ENCODE measurements at places on chromosomes 7 and 10.

- no peak for DNase-seq
Measured at GRCh38 chr10:119706521-119707278, 19.1 kb upstream of the INPP5F start.

DNA sequence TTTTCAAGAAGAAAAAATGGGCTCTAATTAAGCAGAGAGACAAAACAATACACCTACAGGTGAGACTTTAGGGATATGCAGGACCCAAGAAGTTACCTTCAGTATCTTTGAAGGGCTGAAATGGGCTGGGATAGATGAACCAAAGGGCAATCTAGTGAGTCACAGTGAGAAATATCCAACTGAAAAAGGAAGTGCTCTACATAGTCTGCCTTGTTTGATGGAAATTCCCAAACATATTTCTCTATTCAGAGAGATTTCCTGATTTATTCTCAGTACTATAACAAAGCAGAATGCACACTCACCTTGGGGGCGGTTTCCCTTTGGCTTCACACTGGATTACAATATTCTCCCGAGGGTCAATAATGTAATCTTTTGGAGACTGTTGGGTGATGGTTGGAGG is 104.1 kb upstream of the LAMB4 start:
- DNase-seq, result no peak

- peak; percentile 96 for DNase-seq
Measured at GRCh38 chr7:76393116-76394031, 16.1 kb downstream of the SSC4D start.

DNA sequence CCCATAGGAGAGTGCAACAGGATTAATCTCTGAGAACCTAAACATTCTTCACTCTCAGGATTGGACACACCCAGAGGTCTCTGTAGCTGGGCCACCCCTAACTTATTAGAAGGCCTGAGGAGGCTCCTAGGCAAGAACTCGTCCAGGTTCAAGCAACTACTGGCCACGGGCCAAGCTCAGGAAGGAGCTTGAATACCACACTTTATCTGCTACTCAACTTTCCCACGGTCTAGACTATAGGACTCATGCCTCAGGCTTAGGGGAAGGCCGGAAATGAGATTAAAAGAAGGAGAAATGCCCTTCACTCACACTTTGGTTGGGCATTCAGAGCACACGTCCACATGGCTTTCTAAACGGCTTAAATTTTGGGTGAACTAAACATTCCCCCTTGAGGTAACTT is 142.8 kb upstream of the PHYHIPL start:
- DNase-seq, result no peak

GRCh38 chr10:86294346-86295265 is 72.0 kb downstream of the GRID1 start:
- no peak for DNase-seq

GRCh38 chr10:131815266-131816156 is 85.3 kb upstream of the PPP2R2D start:
- DNase-seq, result no peak

DNA sequence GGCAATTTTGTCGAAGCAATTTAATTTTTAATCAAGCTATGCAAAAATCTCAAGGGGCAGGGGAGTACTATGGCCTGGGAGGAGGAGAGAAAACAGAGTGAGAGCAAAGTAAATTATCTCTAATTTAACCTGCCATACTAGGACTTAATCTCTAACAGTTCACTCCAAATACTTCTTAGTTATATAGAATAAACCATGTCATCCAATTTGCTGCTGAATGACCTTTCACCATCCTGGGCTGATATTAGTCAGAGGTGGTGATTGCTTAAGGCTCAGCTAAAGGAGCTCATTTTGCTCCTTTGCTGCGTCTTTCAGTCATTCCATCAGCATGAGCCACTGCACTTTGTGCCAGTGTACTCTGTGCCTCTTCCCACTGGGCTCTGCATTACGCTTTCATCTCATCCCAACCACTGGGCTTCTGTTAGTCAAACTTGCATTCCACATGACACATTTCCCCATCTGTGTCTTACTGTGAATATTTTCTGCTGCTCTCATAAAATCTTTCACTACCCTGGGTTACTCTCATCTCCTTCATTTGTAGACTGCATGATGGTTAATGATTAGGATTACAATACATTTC is 84.3 kb downstream of the CD36 start:
- no peak for DNase-seq

DNA sequence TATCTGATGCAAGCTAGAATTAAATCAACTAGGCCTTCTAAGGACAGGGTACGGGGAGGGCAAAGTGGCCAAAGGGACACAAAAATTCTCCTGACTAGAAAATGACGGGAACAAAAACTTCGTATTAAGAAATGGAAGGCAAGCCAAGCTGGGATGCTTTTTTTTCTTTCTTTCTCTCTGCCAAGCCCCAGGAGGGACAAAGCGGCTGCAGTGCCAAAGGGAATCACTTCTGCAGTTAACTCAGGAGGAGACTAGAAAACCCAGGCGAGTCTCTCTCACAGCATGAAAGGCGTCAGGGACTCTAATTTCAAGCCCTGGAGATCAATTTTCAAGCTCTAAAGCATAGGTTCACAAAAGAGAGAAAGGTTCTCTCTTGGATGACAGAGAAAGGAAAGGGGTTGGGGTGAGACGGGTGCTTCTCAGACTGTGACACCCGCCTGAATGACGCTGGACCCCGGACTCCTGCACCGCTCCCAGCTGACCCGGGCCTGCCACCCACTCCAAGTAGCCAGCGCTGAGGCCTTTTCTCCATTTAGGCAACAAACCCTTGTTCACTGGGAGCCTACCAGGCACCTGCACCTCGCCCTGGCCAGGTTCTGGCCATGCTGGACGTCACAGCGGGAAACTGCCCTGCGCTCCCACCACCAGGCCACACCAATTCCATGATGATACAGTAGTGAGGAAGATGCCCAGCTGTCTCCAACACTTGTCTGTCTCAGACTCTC is 56.5 kb downstream of the KIAA1549 start:
- DNase-seq, result no peak

DNA sequence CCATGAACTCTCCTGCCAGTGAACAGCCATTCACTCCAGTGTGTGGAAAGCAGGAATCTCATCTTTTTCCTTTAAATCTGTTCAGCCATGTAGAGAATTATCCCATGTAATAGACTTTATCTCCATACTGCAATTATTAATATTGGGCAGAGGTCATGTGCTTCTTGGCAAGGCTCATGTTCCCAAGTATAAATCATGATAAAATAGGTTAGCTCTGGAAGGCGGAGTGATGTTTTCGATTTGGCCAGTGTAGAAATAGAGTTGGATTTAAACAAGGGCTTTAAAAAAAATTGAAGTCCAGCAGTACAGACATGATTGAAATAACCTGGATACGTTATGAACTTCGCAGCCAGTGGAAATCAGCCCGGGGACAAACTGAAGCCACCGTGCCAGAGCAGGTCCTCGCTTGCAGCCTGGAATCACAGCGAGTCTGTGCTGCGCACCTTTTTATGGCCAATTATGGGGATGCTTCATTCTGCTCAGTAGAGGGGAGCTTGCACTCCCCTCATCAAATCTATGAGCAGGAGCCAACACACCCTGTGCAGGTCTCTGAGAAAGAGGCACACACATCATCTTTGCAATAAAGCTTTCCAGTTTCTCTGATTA is 654.0 kb upstream of the MKI67 start:
- DNase-seq, result no peak

DNA sequence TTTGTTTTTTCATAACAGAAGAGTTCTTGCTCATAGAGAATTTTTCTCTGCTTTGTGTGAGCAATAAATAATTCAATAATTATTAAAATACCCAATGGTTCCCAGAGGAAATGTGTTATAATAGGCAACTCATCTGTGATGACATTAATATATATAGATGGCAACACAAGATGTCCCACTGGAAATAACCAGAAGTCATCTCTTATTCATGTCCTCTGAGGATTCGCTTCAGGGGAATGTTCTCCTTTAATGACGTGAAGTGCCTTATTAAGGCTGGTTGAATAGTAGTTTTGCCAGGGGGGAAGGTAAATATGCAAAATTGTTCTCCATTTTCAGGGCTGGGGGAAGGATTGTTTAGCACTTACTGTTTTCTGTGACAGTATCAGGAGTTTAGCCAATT is 3.1 kb downstream of the SLC39A12 start:
- DNase-seq, result no peak

GRCh38 chr10:88092973-88093372 is 229.5 kb downstream of the PTEN start:
- DNase-seq, result no peak

GRCh38 chr10:12846718-12847117 is 154.8 kb downstream of the CCDC3 start:
- no peak for DNase-seq

DNA sequence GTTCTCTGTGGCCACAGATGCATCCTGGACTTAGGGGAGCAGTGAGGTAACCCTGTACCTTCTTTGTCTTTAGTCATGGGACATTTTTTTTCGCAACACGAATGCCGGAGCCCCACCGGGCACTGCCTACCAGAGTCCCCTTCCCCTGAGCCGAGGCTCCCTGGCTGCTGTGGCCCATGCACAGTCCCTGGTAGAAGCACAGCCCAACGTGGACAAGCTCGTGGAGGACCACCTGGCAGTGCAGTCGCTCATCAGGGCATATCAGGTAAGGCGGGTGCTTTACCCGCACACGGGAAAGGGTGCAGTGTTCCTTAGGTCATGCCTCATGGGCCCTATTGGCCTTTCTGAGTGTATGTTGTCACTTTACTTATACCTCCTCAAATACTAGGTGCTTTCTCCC is 38.8 kb downstream of the OGDH start:
- no peak for DNase-seq

DNA sequence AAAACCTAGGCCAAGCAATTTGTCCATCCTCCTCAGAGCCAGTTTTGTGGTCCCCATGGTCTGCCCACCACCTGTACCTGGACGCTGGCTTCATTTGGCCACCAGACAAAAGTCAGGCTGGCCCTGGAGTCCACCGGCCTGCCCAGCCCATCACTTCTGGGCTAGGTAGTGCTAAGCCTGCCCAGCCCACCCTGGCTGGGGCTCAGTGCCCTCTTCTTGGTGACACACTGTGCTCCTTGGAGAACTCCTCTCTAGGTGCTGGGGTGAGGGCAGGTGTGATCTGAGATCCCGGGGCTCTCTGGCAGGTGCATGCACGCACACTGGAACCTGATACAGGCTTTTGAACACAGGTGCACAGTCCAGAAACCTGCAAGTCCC is 1.1 kb downstream of the AIFM2 start:
- no peak for DNase-seq

- no peak for DNase-seq
Measured at GRCh38 chr10:17443707-17444387, 10.5 kb downstream of the ST8SIA6 start.

GRCh38 chr10:132865171-132865631 is 77.2 kb downstream of the CFAP46 start:
- DNase-seq, result no peak

GRCh38 chr10:70272925-70273316 is 10.9 kb downstream of the NPFFR1 start:
- DNase-seq, result no peak

GRCh38 chr10:50982989-50983388 is 91.3 kb upstream of the PRKG1 start:
- no peak for DNase-seq

DNA sequence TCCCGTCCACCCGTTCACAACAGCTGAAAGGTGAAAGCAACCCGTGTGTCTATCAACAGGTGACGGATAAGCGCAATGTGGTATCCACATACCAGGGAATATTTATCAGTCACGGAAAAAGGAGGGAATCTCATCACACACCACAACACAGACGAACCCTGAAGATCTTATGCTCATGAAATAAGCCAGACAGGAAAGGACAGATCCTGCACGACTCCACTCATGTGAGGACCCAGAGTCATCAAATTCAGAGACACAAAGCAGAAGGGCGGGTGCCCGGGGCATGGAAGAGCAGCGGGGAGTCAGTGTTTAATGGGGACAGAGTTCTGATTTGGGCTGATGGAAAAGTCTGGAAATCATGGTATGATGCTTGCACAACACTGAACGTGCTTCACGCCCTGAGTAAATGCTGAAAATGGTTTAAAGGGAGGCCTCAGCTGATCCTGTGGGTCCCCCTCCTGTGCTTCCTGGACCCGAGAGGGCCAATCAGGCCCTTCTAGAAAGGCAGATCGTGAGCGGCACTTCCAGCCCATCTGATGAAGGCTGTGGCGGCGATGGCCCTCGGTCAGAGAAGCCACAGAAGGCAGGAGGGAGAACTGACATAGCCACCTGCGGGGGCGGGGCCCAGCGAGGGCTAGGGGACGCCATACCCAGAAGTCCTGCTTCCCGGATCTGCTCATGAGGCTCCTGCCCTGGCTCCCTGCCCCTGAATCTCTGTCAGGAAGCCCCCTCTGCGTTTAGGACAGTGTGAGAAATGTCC is 19.1 kb downstream of the WDR86 start:
- DNase-seq, result no peak

DNA sequence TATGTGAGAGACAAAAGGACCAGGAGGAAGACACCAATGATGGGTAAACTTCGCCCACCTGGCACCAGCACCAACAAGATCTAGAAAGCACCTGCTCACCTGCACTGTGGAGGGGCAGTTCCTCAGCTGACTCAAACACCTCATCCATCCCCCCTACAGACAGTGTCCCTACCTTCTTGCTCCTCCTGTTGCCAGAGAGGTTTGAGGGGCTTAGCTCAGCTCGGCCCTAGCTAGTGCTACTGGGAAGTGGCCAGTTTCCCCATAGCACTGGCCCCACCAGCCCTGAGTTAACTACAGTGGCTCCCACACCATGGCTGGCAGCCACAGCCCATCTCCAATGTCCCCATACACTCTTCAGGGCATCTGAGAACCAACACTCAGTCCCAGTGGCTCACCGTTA is 70.8 kb downstream of the GRID1 start:
- DNase-seq, result no peak

DNA sequence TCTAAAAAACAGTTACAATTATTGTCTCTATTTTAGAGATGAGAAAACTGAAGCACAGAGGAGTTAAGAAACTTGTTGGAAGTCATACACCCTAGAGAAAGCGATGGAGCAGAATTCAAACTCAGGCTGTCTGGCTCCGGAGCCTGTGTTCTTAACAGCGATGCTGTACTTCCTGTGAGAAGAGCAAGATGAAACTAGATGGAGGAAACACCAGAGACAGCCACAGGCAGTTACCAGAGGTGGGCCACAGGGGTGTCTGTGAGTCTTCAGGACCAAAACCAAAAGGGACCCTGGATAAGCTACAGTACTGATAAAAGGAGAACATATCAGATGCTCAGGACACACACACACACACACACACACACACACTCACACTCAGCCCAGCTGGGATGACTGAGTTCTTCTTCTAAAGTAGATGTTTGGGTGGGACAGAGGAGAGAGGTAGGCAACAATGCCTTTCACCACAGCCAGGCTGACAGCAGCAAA is 289.2 kb downstream of the FZD1 start:
- DNase-seq, result no peak

GRCh38 chr10:55374917-55375316 is 573.9 kb upstream of the PCDH15 start:
- no peak for DNase-seq

DNA sequence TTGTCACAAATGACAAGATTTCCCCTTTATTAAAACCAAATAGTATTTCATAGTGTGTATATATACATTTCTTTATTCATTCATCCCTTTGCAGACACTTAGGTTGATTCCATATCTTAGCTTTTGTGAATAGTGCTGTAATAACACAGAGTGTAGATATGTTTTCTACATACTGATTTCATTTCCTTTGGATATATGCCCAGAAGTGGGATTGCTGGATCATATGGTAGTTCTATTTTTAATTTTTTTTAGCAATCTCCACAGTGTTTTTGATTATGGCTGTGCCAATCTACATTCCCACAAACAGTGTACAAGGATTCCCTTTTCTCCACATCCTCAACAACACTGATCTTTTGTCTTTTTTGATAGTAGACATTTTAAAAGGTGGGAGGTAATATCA is 46.4 kb downstream of the CSTF2T start:
- no peak for DNase-seq

- no peak for DNase-seq
Measured at GRCh38 chr7:38858259-38858884, 50.6 kb downstream of the VPS41 start.

GRCh38 chr10:3347413-3348182 is 175.0 kb upstream of the PITRM1 start:
- no peak for DNase-seq

Data from T47D (cell line).